ENCODE measurements at places on chromosomes 7 and 10.
A peak's percentile ranks its signal among the peaks of the same experiment; 100 is the strongest.

GRCh38 chr10:94413361-94413760 lies 11.0 kb downstream of the TBC1D12 start:
- no peak for DNase-seq

DNA sequence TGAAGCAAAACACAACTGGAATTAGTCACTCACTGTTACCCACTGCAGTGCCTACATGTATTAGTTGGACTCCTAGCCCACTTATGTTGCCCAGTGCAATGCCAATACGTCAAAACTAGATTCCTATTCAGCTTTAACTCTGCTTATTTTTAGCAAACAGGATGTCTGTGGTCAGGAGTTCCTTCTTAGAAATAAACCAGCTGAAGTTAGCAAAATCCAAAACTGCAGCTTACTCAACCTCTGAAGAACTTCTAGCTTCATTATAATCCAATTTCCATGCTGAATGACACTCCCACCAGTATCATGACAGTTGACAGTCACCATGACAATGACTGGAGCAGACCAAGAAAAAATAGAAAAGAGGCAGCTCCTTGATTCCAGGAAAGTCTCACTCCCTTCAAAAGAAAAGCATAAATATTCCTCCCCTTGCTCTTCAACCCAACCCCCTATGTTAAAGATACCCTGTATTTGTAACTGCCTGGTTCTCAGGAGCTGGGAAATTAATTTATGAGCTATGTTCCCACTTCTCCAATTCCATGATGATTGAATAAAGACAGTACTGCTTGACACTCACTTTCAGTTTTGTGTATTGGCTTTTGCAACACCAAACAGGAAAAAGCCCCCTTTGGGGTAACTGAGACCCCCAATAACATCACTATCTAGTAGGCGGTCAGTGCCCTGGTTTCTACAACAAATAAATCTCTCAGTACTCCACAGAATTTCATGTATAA lies 327.4 kb downstream of the SORCS1 start:
- no peak for DNase-seq

DNA sequence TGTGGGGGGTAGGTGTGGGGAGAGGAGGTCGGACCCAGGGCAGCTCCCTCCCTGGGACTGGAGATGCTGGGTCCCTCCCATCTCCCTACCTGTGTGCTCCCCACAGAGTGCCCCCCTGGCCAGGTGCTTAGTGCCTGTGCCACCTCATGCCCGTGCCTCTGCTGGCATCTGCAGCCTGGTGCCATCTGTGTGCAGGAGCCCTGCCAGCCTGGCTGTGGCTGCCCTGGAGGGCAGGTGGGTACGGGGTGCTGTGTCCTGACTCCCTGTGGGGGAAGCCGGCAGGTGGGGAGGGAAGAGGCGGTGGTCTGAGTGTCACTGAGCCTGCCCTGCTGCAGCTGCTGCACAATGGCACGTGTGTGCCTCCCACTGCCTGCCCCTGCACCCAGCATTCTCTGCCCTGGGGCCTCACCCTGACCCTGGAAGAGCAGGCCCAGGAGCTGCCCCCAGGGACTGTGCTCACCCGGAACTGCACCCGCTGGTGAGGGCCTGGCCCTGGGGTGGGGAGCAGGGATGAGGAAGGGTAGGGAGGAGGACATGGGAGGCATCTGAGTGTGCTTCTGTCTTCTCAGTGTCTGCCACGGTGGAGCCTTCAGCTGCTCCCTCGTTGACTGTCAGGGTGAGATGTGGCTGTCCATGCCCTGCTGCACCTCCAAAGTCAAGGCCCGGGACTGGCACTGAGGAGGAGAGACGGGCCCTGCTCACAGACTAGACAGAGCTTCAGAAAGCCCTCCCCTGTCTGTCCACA lies 11.7 kb upstream of the ZNF862 start:
- no peak for DNase-seq

GRCh38 chr7:130942211-130942964 lies 208.4 kb upstream of the KLF14 start:
- no peak for DNase-seq

DNA sequence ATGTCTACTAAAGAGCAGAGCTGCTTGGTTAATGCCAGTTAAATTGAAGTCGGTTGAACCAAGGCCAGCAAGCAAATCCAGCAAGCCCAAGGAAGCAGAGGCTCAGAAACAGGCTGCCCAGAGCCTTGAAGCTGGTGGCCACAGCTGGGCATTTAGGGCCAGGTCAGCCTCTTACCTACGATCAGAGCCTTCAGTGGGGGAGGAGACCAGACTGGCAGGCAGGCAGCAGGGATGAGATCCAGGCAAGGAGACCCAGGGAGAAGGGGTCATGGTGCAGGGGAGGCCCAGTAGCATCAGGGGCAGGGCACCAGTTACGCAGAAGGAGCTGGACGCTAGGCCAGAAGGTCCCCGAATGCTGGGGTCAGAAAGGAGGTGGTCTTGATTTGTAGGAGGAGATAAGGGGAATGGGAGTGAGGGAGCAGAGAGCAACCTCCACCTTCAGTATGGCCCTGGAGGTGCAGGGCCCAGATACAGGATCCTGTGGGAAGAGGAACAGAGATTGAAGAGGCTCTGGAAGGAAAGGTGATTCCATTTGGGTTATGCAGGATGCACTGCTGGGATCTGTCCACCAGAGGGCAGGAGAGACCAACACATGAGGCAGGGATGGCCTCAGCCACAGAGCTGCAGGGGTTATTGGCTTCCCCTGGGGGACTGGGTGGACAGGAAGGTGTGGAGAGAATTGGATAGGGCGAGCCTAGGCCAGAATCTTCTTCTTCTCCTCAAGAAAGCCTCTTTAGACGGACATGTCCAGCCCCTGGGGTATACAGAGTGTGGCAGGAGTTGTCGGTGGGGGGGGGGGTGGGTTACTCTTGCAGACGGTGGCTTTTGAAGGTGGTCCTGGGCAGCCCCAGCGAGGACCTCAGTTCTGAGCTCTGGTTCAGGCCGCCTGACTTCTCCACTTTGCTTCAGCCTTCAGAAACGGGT lies 132.6 kb upstream of the PODXL start:
- DNase-seq, result peak; percentile 60

DNA sequence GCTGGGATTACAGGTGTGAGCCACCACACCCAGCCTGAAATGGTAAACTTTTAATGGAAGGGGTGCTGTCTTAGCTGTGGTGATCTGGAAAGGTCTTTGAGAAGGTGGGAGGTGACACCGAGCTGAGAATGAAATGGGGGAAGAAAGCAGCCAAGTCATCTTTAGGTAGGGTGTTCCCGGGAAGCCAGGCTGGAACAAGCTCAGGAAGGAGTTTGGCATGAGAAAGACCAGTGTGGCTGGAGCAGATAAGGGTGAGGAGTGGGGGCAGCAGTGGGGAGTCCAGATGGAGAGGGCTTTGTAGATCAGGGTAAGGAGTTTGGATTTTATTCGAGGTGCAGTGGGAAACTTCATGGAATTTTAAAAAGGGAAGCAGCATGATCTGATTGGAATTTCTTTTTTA lies 30.0 kb downstream of the KIFBP start:
- DNase-seq, result no peak

DNA sequence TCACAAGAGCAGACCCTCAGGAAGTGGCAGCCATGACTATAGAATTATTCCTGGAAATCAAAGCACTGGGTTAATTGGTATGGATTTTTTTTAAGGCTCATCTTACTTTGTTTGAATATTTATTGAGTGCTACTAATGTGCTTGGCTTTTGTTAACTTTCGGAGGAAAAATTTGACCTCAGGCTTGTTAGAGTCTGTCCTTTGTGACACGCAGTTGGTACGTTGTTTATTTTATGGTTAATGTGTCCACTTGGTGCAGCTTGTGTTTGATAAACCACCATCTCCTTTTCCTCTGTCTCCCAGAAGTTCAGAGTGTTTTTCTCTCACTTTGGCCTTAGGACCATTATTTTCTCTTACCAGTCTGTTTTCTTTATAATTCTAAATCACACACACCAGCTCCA lies 268.6 kb downstream of the SDK1 start:
- no peak for DNase-seq

- DNase-seq, result no peak
Measured at GRCh38 chr7:22563032-22563501, 63.1 kb upstream of the STEAP1B start.

- no peak for DNase-seq
Measured at GRCh38 chr10:91596825-91597196, 36.1 kb downstream of the PPP1R3C start.

- no peak for DNase-seq
Measured at GRCh38 chr10:16965344-16965616, 148.1 kb upstream of the RSU1 start.

DNA sequence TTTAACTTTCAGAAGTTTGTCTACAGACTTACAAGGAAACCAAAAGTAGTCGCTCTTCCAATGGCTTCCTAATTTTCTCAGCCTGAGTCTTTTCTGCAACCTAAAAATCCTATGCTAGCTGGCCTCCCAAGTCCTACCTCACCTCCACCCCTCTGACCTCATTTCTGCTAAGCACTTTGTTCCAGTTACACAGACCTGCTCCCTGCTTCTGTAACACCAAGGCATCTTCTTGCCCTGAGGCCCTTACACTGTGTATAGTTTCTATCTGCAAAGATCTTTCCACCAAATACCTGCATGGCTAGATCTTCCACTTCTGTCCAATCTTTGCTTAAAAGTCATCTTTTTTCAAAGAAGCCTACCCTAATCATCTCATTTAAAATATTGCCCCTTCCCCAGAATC lies 1.9 kb upstream of the SNX13 start:
- no peak for DNase-seq

- no peak for DNase-seq
Measured at GRCh38 chr7:22989643-22990587, 24.0 kb downstream of the HYCC1 start.

GRCh38 chr7:3795781-3796180 lies 494.7 kb downstream of the SDK1 start:
- no peak for DNase-seq

DNA sequence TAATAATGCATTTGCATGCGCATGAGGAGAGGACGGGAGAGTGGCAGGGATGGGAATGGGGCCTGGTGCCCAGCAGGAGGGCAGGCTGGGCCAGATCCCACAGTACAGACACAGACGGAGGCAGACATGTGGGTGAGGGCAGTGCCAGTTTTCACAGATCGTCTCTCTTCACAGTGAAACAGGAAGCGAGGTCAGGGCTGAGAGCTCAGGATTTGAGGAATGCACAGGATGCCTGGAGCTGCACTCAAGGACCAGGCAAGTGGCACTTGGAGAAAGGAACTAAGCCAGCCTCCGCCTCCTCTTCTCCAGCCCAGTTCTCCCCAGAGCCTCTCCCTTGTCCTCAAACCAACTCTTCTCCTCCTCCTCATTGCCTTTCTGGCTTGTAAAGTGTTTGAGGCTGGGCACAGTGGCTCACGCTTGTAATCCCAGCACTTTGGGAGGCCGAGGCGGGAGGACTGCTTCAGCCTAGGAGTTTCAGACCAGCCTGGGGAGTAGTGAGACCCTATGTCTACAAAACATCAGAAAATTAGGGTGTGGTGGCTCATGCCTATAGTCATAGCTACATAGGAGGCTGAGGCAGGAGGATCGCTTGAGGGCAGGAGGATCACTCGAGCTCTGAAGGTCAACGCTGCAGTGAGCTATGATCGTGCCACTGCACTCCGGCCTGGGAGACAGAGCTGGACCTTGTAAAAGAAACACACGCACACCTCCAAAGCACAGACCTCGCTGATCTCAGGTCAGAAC lies 115.2 kb downstream of the HIP1 start:
- no peak for DNase-seq

DNA sequence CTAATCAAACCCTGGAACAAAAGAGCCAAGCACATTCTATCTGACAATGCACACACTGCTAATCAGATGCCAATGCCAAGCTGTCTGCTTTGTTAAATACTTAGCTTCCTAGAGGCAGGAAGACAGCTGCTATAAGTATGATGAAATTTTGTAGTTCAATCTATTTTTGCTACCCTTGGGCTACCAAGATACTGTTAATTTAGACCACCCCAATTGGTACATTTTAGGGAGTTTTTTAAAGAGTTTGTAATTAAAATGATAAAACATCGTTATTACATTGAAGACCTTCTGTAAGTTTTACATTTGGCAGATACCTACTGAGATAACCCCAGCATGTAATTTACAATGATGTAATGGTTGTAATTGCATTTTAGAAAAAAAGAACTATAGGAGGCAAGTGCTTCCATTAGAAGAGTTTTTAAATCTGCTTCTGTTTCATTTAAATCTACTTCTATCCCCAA lies 268.5 kb downstream of the ADK start:
- DNase-seq, result no peak

DNA sequence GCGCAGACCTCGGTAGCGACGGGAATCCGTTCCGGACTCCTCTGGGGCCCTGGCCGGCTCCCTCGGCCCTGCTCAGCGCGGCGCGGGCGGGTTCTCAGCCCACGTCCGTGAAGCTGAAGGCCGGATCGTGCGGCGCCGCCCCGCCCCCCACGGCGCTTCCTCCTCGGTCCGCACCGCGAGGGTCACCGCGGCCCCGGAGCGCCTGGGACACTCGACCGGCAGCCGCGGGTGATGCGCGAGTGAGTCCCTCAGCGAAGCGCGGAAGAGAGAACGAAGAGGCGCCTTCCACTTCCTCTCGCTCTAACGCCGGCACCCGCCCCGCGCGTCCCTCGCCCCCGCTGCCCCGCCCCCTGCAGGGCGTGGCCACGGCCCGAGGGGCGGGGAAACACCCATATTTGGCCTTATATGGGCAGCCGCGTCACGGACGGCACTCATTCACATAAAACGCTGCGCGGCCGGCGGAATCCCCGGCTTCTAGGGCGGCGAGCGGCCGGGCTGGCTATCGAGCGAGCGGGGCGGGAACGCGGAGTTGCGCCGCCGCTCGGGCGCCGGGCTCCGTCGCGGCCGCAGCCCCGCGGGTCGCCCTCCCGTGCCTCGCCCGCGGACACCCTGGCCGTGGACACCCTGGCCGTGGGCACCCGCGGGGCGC lies at the start of gene DUSP5:
Gene DUSP5 (plus strand): TSS at position 470 of the 649 bp plus-strand sequence. CDS start 215 bp downstream, outside the sequence.
- peak; percentile 94 for DNase-seq

DNA sequence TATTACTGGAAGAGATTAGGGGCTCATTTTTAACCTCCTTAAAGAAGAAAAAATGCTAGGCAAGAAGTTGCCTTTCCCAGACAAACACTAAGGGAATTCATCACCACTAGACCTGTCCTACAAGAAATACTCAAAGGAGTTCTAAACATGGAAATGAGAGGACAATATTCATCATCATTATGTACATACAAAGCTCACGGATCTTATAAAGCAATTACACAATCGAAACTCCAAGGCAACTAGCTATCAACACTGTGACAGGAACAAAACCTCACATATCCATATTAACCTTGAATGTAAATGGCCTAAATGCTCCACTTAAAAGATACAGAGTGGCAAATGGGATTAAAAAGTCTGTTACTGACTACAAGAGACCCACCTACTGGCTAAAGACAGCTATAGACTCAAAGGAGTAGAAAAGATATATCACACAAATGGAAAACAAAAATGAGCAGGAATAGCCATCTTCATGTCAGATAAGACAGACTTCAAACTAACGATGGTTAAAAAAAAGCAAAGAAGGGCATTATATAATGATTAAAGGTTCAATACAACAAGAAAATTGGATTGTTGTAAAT lies 246.6 kb downstream of the ADRA2A start:
- DNase-seq, result no peak
